CD4-positive, alpha-beta memory T cell (primary cell): ENCODE measurements at places on chromosomes 13 and 19.

DNA sequence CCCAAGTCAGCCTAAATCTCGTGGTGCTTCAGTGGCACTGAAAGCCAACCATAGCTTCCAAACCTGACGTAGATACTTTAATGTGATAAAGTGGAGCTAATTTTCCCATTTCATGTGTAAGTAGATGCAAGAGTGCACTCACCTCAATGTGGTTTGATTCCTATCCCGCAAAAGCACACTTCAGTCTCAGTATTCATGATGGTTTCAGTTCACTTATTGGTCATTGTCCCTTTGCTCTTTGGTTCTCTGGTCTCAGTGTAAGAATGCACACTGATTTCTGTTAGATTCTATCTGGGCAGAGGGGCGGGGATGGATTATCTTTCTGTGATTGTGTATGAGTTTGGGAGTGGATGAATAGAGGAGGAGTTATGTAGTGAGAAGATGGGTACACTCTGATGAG lies 340.6 kb downstream of the KCNRG start:
- no peak for DNase-seq

DNA sequence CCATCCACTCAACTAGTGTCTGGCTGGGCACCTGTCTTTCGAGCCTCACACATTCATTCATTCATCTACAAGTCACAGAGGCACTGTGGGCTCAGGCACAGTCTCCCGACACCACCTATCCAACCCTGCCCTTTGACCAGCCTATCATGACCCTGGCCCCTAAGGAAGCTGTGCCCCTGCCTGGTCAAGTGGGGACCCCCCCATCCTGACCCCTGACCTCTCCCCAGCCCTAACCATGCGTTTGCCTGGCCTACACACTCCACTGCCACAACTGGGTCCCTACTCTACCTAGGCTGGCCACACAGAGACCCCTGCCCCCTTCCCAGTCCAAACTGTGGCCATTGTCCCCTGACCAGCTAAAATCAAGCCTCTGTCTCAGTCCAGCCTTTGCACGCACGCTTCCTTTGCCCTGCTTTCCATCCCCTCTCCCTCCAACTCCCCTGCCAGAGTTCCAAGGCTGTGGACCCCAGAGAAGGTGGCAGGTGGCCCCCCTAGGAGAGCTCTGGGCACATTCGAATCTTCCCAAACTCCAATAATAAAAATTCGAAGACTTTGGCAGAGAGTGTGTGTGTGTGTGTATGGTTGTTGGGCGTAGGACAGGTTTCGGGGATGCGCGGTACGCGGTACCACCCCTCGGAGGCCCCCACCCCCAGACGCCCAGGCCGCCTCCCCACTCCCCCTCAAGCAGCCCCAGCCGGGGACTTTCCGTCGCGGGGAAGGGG lies 404 bp upstream of the IL27RA start:
- peak; percentile 88 for DNase-seq

DNA sequence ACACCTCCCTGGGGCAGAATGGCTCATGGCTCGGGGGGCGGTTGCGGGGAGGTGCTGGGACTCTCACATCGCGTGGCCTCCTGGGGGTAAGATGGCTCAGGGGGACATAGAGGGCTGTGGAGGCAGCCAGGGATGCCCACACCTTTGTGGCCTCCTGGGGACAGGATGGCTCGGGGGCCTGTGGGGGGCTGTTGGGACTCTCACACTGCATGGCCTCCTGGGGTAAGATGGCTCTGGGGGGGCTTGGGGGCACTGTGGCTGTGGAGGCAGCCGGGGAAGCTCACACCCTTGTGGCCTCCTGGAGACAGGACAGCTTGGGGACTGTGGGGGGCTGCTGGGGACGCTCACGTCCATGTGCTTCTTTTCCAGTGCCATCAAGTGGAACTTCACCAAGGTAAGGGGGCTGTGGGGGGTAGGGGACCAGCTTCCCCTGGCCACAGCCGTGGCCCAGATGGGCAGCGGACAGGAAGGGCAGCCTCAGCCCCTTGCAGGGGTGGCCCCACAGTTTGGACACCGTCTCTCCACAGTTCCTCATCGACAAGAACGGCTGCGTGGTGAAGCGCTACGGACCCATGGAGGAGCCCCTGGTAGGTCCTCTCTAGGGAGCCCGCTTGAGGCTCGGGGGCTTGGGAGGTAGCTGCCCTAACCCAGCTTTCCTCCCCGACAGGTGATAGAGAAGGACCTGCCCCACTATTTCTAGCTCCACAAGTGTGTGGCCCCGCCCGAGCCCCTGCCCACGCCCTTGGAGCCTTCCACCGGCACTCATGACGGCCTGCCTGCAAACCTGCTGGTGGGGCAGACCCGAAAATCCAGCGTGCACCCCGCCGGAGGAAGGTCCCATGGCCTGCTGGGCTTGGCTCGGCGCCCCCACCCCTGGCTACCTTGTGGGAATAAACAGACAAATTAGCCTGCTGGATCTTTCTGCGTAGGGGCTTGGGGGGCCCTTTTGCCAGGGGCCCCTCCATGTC lies 2.4 kb downstream of the GPX4 start:
- DNase-seq = peak; percentile 41

DNA sequence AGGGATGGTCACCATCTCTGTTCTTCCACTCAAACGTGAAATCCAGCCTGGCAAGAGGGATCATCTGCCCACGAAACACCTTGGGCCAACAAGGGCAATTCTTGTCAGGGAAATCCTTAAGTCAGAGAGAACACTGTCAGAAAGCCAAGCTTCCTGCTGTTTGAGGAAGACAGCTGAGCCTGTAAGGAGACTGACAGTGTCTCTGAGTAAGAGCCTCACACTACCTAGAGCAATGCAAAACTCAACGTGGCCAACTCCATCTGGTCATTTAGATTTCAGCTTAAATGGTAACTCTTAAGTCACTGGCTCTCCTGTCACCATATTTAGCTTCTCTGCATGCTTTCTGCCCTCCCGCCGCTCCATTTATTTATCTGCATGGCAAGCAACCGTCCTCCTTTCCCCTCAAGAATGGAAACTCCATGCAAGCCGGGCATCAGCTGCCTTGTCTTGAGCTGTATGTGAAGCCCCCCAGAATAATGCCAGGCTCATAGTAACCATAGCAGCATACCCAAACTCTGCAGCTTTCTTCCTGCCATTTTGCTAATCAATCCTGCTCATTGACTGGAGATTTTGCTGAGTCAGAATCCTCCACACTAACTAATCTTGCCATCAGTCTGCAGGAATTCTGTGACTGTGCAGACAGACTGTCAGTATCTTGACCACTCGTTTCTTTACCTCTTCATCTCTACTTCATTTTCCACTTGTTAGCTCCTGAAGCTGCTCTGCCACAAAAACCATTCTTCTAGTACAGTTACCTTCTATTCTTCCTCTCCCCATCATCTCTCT lies 159.8 kb downstream of the IRS2 start:
- DNase-seq = no peak

GRCh38 chr13:41356786-41357185 lies 45.7 kb downstream of the NAA16 start:
- DNase-seq = peak; percentile 69

- DNase-seq = no peak
These were observed 25.0 kb upstream of the OXGR1 start for GRCh38 chr13:97019236-97019635.
